ENCODE measurements at places on chromosomes 12 and 14. TPM values are rescaled to one million over a fixed set of nuclear protein-coding genes. Genes with fewer than 3 reads are reported as not detected.

The ALG10 gene
- total RNA-seq, result 13.1 TPM

The OR8S1 gene
- not detected for total RNA-seq

The ACADS gene
- total RNA-seq, result 22.4 TPM

The CD27 gene
- not detected for total RNA-seq

The PNN gene
- total RNA-seq, result 110 TPM

The AQP2 gene
- not detected for total RNA-seq

The KRT3 gene
- total RNA-seq, result not detected

The MYH6 gene
- total RNA-seq, result not detected

The ATXN7L3B gene
- total RNA-seq, result 23.8 TPM

The YAF2 gene
- total RNA-seq, result 16.3 TPM

The GARIN6 gene
- not detected for total RNA-seq

The ISCU gene
- 131 TPM for total RNA-seq

The GPRC5A gene
- total RNA-seq, result 0.24 TPM

The DHRS4 gene
- total RNA-seq, result 49.4 TPM

The RD3L gene
- not detected for total RNA-seq

The LIN52 gene
- total RNA-seq, result 30.8 TPM

The KRT74 gene
- not detected for total RNA-seq

The ALDH6A1 gene
- total RNA-seq, result 49.9 TPM

The NR1H4 gene
- 147 TPM for total RNA-seq

The PTCSC3 gene
- not detected for total RNA-seq

The DIO3 gene
- not detected for total RNA-seq

The TCTN2 gene
- 4.1 TPM for total RNA-seq

The ULK1 gene
- total RNA-seq, result 1.7 TPM

The XPOT gene
- total RNA-seq, result 102 TPM

The EEF1AKMT3 gene
- 6.6 TPM for total RNA-seq

The CPNE6 gene
- not detected for total RNA-seq

The RERG gene
- not detected for total RNA-seq

The ZNF705A gene
- not detected for total RNA-seq

The SOCS2 gene
- total RNA-seq, result 2.4 TPM

The TMEM117 gene
- total RNA-seq, result 8.5 TPM

The KERA gene
- not detected for total RNA-seq

The RNASE2 gene
- 0.69 TPM for total RNA-seq

The GNB3 gene
- 0.17 TPM for total RNA-seq

The ANKRD33 gene
- not detected for total RNA-seq

The FOXN4 gene
- total RNA-seq, result 0.11 TPM

The AICDA gene
- total RNA-seq, result not detected

The PTGER2 gene
- total RNA-seq, result not detected

The SPIC gene
- not detected for total RNA-seq

The GPD1 gene
- total RNA-seq, result 38.1 TPM

The GDF3 gene
- total RNA-seq, result not detected

The OLR1 gene
- not detected for total RNA-seq

Data from HepG2 (cell line).